ENCODE measurements at places on chromosomes 16 and 17.
A peak's percentile ranks its signal among the peaks of the same experiment; 100 is the strongest.

DNA sequence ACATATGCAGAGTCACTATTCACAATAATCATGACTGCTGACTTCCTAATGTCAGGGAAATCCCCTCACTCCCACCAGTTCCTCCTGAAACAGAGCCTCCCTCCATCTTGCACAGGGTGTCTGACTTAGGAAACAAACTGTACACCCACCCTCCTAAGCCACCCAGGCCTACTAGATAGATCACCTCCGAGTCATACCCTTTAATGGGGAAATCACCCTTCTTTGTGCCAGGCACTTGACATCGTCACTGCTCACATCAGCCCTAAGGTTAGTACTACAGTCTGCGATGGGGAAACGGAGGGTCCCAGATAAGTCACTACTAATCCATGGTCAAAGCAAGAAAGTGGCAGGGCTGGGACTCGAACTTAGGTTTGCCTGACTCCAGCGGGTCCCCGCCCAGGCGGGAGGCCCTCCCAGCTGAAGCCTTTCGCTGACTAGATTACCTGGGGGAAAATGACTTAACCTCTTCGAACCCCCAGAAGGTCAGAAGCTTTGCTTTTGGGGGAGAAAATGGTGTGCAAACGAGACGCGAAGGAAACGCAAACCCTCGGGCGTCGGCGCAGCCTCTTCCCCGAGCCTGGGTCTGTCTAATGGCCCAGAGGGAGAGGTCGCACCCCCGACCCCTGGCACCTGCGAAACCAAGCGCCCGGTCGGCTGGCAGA is 3.4 kb upstream of the MLLT6 start:
- DNase-seq = peak; percentile 87

GRCh38 chr17:40309031-40309948 is at the start of gene RARA:
TSS of gene RARA (plus strand) at chr17:40309180. CDS start at chr17:40331219, 22,039 bp downstream.
- no peak for DNase-seq

- DNase-seq = no peak
Observed at GRCh38 chr16:88357317-88358022, 25.3 kb upstream of the ZNF469 start.

- no peak for DNase-seq
Observed at GRCh38 chr16:78045865-78046581, 23.7 kb downstream of the CLEC3A start.

DNA sequence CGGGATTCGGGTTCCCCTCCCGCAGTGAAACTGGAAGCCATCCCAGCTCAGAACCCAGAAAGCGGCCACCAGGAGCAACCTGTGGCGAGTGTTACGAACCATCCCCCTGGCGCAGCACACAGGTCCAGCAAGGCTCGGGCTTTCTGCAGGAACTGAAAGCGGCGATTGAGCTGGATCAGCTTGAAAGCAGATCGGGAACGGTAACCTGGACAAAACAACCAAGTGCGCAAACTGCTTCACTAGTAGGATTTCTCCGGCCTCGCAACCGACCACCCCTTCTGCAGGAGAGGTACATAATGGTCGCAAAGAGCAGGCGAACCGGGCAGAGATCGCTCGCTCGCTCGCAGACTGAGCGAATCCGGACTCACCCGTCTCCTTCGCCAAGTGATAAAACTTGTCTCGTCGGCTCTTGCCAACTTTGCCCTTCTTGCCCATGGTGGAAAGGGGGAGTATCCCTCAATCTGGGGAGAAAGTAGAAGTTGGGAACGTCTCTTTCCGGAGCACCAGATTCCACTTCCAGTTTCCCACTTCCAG is 696 bp upstream of the PSMC5 start:
- DNase-seq = no peak
